KG1 (cell line): ENCODE measurements at places on chromosomes 16 and 17.

DNA sequence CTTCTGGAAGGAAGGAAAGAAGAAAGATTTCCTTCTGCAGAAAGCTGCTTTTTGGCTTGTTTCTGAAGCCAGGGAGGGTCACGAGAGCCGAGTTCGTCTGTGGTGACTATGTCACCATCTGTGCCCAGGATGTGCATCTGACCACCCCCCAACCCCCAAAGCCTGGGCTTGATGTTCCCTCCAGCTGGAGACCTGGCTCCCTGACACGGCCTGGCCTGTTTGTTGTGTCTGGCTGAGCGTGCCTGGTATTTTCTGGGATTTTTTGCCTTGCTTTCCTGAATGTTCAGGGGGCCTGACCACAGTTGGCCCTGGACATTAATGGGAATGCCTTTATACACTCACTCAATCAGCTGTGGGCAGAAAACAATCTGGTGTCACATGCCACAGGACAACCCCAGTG lies 38.9 kb downstream of the LGALS9 start:
- no peak for DNase-seq

DNA sequence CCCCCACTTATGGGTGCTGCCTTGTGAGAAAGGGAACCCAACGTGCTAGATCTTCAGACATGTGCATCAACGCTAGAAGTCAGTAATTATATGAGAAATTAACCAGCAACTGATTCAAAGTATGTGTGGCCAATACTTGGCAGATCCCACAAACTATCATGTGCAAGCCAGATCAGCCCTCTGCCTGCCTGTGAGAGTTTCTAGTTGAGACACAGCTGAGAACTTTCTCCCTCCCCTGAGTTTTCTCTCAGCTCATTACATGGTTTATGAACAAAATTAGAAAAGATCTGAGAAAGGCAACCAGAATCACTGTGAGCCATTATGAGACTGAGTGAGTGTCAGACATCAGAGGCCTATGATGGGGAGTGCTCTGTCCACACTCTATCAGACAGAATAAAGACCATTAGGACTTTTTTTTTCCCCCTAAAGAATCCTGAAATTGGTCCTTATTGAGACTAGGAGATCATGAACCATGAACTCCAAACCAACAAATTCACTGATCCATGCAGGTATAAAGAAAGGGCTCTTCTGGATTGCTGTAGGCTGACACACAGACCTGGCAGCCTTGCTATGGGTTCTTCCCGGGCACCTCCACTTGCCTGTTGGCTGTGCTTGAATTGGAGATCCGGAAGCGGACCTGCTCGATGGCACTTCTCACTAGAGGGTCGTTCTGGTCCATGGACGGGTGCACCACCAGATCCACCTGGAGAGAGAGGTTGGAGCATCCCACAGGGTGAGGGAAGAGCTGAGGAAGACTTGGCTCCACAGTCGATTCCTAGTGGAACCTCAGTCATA lies 51.5 kb downstream of the GTF3C1 start:
- DNase-seq = no peak

GRCh38 chr17:52035336-52035915 lies 123.1 kb downstream of the CA10 start:
- no peak for DNase-seq

GRCh38 chr17:36594626-36595401 lies 3.1 kb downstream of the DHRS11 start:
- DNase-seq = no peak

DNA sequence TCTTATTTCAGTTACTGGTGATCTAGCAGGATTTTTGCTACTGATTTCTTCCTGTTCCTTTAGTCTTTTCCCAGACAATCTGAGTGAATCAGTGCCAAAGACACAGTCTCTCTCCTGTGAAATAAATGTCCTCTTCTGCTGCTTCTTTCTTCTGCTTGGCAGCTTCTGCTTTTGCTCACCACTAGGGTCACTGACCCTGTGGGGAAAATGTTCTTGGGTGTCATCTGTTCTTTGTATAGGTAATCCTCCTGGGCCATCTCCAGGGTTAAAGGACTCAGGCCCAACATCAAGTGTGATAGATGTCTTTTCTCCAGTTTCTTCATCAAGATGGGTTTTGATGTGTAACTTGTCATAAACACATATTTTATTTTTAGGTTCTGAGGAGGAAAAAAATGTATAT lies 5.2 kb downstream of the PALB2 start:
- no peak for DNase-seq

DNA sequence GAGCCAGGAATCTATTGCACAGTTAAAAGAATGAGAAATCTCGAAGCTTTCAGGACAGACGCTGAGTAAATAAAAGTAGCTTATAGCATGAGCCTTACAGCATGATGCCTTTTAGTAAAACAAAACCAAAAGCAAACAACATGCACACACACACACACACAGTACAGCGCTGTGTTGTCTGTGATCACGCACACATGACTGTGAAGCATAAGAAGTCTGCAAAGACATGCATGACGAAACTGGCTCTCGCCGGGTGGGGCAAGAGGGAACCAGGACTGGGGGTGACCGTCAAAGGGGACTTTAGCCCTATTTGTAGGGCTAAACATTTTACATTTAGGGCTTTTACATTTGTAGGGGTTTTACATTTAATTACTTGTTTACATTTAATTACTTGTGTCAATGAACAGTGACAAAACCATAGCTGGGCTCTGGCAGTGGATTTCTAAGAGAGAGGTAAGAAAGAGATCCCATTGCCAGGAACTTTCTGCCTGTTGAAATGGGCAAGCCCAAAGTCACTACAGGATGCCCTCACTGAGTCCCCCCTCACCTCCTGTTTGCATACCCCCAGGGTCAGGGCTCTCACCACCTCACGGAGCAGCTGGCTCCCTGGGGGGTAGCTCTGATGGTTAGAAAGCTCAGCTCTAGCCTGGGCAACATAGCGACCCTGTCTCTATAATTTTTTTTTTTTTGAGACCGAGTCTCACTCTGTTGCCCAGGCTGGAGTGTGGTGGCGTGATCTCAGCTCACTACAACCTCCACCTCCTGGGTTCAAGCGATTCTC lies 2.0 kb upstream of the TNFRSF13B start:
- DNase-seq = no peak

DNA sequence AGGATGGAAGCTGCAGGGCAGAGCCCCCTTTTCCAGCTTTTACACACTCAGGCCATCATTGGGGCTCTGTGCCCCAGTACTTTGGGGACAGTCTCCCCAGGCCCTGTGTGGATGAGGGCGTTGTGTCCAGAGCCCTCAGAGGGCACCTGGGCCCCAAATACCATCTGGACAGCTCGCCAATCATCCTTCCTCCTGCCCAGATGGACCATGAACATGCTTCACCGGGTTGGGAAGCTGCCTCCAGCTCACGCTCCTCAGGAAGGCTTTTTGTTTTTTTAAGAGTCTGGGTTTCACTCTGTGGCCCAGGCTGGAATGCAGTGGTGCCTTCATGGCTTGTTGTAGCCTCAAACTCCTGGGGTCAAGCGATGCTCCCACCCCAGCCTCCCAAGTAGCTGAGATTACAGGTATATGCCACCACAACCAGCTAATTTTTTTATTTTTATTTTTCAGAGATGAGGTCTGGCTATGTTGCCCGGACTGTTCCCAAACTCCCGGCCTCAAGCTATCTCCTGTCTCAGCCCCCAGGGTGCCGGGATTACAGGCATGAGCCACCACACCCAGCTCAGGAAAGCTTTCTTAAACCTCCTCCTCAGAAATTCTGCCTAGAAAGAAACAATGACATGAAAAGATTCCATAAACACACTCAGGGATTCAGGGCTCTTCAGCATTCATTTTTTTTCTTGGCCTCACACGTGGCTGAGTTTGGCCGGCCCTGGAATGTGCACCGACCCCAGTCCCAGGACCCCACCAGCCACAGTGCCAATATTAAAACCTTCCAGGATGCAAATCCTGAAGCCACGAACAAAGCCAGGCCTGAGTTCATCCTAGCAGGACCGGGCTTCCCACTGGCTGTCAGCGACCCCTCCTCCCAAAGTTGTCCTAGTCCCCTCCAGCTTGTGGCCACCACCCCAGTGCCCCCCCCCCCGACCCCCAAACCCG lies 27.4 kb upstream of the ZNF423 start:
- no peak for DNase-seq

- no peak for DNase-seq
These were observed 423.1 kb upstream of the DYNLRB2 start for GRCh38 chr16:80117556-80118130.

GRCh38 chr17:79811011-79811867 lies 14.4 kb upstream of the CBX8 start:
- DNase-seq = no peak

GRCh38 chr17:61467416-61468262 lies 15.4 kb downstream of the TBX4 start:
- DNase-seq = no peak

DNA sequence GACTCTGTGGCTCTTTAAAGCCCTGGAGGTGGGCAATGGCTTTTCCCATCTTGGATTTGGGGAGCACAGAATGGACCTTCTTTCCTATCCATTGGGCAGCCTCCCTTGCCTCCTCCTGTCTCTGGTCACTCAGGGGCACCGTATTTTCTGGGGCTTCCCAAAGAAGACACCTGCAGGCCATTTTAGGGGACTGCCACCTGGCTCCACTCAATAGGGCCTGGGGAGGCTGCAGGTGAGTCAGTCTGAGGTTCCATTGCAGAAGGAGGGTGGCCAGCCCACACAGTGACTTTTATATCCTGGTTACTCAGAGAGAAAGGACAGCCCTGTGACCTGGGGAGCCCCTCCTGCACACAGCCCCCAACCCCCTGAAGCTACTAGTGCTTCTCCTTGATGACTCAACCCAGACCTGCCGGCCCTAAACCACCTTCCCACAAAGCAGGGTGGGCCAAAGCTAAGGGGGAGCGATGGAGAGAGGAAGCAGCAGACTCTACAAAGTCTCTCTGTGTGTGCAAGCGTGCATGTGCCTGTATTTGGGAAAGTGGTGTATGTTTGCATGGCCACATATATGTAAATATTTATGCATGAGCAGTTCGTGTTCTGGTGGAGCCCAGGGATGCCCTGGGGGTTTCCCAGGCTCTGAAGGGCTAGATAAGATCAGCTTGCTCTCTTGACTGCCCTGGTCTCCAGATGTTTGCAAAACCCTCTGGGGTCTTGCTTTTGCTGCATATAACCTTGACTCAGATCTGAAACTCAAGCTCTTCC lies 5.0 kb downstream of the CX3CL1 start:
- no peak for DNase-seq

- no peak for DNase-seq
These were observed 7.1 kb downstream of the NAGPA start for GRCh38 chr16:5026664-5027063.

- no peak for DNase-seq
These were observed 9.4 kb downstream of the C16orf89 start for GRCh38 chr16:5056352-5056751.

- DNase-seq = no peak
These were observed 58.2 kb downstream of the NACA2 start for GRCh38 chr17:61532826-61533225.

- no peak for DNase-seq
These were observed 916.9 kb upstream of the SOX9 start for GRCh38 chr17:71203953-71204352.

- no peak for DNase-seq
These were observed 3.9 kb downstream of the SMIM5 start for GRCh38 chr17:75637143-75637538.

DNA sequence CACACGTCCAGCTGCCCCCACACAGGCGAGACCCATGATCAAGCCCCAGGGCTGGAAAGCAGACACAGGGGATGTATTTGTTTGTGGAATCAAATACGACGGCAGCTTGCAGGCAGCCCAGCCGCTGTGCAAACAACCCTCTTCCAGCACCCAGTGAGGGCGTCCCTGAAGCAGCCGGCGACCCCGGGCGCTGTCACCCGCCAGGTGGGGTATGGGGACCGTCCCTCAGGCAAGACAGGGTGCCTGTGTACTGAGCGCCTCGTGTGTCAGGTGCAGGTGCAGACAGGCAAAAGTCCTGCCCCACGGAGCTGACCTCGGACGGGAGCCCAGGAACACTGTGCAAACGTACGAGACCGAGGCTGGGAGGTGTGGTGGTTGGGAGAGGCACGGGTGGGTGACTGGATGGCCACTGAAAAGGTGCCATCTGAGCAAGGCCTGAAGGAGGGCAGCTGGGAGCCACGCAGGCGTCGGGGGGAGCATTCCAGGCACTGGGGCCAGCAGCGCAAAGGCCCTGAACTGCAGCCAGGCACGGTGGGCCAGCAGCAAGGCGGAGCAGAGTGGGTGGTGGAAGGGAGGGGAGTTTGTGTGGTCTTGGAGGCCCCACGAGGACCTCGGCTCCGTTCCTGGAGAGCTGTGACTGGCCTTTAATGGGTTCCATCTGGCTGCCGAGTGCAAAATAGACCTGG lies 48.5 kb downstream of the CBFA2T3 start:
- no peak for DNase-seq

GRCh38 chr16:27301236-27301861 lies 12.4 kb upstream of the IL4R start:
- DNase-seq = no peak

- no peak for DNase-seq
These were observed 2.9 kb downstream of the MARCHF10 start for GRCh38 chr17:62805234-62805633.

GRCh38 chr17:59846394-59847165 lies 46.2 kb downstream of the TUBD1 start:
- DNase-seq = no peak
